DMS79 treated with DMSO at 0.1 percent for 48 hours (cell line): ENCODE measurements at places on chromosomes 13 and 19.
A peak's percentile ranks its signal among the peaks of the same experiment; 100 is the strongest.

DNA sequence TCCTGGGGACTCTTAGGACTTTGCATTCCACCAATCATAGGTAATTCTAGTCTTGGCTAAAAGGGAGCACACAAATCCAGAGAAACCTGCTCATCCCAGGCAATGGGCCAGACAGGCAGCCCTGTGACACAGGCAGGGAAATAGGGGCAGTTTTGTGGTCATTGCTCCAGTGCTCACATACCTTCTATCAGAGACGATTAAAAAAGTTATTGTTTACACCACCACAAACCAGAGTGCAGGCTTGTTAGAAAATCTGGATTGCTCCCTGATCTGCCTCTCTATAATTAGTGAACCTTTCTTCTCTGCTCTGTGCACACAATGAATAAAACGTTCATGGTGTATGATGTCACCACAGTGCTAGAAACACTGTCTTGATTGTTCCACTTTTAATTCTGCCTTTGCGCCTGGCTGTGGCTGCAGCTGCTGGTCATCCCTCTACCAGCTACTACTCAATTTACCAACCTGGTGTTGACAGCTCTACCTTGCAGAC lies 121.6 kb upstream of the SPATA13 start:
- no peak for DNase-seq

GRCh38 chr13:101307181-101307701 lies 109.1 kb downstream of the NALCN start:
- DNase-seq: no peak

- no peak for DNase-seq
These were observed 4.7 kb upstream of the CYP2A13 start for GRCh38 chr19:41083516-41083915.

GRCh38 chr19:2413629-2414028 lies 13.8 kb downstream of the TIMM13 start:
- no peak for DNase-seq

DNA sequence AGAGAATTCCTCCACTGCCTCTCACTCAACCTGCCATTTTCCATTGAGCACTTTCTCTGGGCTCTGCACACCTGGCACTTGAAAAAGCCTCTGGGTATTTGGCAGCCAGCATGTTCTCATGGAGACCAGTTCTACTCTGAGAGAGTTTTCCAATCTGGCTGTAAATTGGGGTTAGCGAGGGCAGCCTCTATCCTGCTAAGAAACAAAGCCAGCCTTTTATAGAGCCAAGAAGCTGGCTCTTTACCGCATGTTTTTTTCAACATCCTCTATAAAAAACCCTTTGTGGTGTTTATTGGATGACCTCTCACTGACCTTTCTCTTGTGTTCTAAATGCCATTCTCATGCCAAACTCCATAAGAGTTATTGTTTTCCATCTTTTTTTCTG lies 52.6 kb upstream of the RCBTB2 start:
- peak; percentile 68 for DNase-seq

DNA sequence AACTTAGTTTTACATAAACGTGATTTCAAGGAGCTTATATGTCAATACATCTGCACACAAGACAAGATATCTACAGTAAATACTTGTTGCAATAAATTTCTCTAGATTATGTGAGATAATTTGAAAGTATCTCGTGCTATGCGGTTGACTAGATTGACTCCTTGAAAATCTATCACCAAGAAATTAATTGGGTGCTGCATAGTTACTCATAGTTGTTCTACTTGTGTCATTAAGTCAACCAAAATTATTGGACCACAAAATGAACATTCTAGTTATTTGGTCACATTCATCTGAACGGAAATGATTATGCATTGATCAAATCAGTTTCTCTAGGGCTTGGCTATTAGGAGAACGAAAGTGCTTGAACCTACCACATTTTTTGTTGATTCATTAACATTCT lies 2291.5 kb downstream of the PCDH9 start:
- no peak for DNase-seq

DNA sequence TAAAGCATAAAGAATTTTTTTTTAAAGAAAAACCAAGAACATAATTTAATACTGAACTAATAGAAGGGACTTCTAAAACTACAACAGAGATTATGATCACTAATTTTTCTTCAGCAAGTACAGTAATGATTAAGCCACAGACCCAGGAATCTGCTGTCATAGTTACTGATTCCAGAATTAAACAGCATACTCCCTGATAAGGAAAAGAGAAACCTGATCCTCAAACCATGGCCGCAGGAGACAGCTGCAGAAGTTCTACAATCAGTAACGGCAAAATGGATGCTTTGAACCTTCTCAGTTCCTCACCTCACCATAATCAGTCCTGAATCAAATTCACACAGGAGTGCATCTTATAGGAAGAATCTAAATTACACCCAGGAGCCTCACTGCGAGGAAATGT lies 939.0 kb upstream of the SLITRK1 start:
- DNase-seq: no peak

- no peak for DNase-seq
These were observed 737.2 kb upstream of the ARGLU1 start for GRCh38 chr13:107305178-107305577.

DNA sequence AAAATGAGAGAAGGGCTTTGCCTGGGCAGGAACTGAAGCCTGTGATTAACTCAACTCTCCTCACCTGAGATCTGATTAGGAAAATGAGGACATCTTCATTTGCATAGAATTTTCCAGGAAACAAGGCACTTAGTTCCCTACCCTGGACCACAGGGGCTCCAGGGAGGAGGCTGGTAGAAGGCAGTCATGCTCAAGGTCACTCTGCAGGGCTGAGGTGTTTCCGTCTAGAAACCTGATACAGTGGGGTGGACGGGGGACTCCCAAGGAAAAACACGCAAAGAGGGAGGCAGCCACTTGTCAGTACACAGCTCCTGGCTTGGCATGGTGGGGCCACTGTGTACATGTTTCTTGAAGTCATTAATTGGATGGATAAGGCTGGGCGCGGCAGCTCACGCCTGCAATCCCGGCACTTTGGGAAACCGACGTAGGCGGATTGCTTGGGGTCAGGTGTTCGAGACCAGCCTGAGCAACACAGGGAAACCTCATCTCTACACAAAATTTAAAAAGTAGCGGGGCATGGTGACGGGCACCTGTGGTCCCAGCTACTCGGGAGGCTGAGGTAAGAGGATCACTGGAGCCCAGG lies 6.0 kb downstream of the KLK14 start:
- no peak for DNase-seq

GRCh38 chr13:24271231-24271600 lies 38.2 kb upstream of the C1QTNF9 start:
- no peak for DNase-seq

- no peak for DNase-seq
These were observed 361.2 kb downstream of the SUCLA2 start for GRCh38 chr13:47639738-47640447.

DNA sequence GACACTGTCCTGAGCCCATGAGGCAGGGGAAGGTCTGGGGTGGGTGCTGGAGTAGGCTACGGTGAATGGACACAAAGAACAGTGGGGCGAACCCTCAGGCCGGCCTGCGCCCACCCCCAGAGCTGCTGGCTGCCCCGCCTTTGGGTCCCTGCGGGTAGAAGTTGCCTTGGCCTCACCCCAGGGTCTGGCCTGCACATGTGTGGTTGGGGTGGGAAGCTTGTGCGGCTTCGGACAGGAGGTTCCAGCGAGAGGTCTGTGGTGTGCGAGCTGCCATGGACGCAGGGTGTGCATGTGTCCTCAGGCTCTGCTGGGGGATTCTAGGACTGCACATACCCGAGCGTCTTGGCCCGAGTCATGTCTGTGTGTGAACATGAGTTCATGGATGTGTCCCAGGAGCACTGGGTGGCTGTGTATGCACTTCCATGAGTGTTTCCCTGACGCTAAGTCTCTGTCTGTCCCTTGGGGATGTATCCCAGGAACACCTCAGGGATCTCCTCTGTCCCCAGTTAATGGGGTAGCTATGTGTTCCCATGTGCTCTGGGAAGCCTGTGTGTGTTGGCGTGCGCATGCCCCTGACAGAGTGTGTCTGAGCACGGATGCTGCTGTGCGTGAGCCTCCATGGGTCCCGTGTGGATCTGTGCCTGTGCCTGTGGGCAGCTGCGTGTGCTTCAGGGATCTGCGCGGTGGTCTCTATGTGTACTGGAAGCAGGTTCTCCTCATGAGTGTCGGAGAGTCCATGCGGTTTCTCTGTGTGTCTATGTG lies 20.8 kb upstream of the POU2F2 start:
- no peak for DNase-seq

DNA sequence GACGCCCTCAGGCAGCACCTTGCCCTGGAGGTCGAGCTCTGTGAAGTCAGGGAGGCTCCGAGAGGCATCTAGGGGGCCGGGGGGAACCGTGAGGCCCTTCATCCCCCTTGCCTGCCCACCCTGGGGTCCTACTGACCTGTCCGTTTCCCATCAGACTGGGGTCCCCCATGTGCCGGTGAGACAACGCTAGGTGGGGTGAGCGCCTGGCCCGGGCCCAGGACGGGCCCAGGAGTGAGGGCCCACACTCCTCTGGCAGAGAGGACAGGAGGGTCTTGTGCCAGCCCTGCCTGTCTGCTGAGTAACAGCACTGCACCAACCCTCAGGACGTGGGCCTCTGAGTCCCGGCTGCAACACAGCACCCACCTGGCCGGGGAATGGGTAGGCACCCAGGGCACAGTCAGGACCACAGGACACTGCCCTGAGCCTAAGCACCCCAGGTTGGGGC lies 14.4 kb downstream of the DCAF15 start:
- no peak for DNase-seq

GRCh38 chr13:85367887-85368286 lies 431.3 kb downstream of the SLITRK6 start:
- DNase-seq: no peak

DNA sequence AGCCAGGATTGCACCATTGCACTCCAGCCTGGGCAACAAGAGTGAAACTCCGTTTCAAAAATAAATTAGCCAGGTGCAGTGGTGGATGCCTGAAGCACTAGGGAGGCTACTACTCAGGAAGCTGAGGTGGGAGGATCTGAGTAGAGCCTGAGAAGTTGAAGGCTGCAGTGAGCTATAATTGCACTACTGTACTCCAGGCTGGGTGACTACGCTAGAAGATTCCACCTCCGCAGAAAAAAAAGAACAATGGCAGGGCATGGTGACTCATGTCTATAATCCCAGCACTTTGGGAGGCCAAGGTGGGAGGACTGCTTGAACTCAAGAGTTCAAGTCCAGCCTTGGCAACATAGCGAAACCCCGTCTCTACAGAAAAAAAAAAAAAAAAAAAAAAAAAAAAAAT lies 20.5 kb downstream of the HAUS8 start:
- no peak for DNase-seq
